Kidney tubule cell (primary cell): ENCODE measurements at places on chromosomes 3 and 15.

DNA sequence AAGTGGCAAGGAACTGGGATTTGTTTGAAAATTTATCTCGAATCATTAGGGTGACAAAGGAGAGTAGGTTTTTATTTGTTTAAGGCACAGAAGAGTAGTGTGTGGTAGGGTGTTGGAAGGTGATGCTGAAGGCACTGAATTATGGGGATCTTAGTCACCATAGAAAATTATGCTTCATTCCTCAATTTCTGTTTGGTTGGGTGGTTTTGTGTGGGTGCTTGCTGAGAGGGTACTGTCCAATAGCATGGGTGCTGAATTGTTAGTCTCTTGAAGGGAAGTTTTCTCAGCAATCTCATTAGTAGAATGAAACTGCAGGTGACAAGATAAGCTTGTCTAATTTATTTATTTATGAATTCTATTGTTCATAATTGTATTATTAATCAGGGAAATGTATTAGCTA lies 610.9 kb downstream of the AGBL1 start:
- DNase-seq = peak; percentile 3

- DNase-seq = no peak
Measured at GRCh38 chr3:14507757-14508504, 32.2 kb downstream of the GRIP2 start.

DNA sequence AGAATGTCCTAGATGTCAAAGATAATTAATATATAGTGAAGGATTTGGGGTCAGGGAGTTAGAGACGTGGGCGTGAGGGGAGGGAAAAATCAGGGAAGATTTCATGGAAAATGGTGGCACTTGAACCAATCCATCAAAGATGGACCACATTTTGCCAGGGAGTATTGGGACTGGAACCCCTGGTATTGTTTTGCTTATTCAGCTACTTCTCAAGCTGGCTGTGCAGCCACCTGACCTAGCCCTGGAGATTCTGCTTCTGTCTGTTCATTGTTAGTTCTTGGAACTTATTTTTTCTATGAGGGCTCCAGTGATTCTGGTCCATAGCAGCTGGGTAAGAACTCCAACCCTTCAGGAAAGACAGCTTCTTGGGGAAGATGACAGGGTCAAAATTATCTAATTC lies 3.3 kb upstream of the THRB start:
- no peak for DNase-seq

DNA sequence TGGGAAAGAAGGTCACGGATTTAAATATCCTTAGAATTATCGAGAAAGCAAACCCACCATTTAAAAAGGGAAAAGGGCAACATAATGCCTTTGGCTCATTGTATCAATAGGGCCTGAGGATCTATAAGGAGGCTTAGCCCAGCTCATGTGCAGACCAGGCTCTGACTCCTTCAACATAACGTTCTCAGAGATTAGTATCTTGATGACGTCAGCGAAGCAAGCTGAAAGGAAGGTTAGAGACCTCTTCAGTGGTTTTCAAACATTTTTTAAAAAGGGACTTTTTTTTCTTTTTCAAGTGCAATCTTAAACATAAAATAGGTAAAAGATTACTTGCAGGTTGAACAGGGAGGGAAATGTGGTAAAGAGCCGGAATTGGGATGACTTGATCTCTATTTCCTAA lies 463.9 kb upstream of the ADAMTS9 start:
- no peak for DNase-seq

DNA sequence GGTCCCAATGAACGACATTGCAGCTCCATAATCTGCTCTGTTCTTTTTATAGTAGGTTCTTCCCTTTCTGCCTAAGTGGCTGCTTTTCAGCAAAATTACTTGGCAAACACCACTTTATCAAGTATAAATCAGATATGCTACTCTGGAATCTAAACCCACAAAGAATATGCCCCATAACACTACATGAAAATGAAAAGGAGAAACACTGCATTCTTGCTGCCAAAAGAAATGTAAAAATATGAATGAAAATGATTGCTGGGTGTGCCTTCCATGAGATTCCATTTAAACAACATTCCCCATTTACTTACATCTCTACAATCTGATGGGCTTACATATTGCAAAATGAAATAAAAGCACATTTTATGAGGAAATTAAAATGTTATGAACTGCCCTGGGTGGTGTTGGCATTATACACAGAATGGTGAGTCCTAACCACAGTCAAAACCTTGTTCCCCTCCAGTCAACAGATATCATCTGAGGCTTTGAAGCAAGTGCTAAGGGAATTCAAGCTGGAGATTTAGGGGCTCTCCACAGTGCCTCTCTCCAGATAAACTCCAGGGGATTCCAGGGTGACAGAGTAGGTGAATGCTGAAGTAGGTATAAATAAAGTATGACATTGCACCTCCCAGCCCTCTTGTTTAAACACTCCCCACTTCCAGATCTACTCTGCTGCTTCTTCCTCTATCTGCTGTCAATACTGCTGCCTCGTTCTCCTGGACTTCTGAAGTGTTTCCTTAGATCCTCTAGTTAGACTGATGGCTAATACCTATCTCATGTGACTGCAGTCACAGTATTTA lies 136.5 kb downstream of the RORA start:
- DNase-seq = no peak

GRCh38 chr3:112858410-112859069 lies 11.9 kb upstream of the CD200R1L start:
- peak; percentile 2 for DNase-seq

DNA sequence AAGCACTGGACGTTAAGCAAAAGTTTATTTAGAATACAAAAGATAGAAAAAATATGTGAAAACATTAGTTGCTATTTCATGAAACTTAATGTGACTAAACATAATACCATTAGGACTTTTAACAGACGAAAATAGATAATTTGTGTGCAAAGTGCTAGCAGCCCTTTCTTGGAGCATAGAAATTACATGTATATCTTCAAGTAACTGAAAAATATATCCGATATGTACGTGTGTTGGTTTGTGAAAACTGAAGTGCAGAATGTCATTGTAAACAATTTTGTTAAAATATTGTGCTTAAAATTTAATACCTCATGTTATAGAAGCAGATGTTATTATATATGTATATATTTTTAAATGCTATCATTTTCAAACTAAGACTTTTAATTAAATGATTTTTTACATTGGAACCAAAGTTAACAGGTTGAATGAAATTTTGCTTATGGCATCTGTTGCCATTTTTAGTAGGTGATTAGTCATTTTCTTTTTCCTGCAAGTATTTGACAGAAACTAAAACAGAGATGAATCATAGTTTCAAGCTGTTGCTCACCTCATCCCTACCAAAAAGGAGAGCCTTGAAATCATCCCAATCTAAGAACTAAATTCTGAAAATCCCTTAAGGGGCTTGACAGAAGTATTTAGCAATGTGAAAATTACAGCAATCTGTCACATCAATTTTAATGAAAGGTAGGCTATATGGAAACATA lies 334.8 kb downstream of the NAALADL2 start:
- peak; percentile 80 for DNase-seq

DNA sequence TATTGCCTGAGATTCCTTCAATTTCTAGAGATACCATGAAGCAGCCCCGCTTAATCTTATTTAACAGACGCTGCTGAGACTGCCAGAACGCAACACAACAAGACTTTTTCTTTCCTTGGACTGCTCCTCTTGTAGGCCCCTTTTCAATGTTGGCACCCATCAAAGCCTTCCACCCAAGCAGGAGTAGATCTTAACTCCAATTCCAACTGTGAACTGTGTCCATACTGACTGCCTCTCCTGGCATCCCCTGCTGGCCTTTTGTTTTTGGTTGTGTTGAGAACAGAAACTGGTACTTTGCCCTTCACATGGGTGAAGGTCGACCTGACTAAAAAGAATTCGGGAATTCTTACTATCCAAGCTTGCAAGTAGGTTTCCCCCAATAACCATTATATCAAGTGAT lies 50.2 kb downstream of the TRIM71 start:
- no peak for DNase-seq

DNA sequence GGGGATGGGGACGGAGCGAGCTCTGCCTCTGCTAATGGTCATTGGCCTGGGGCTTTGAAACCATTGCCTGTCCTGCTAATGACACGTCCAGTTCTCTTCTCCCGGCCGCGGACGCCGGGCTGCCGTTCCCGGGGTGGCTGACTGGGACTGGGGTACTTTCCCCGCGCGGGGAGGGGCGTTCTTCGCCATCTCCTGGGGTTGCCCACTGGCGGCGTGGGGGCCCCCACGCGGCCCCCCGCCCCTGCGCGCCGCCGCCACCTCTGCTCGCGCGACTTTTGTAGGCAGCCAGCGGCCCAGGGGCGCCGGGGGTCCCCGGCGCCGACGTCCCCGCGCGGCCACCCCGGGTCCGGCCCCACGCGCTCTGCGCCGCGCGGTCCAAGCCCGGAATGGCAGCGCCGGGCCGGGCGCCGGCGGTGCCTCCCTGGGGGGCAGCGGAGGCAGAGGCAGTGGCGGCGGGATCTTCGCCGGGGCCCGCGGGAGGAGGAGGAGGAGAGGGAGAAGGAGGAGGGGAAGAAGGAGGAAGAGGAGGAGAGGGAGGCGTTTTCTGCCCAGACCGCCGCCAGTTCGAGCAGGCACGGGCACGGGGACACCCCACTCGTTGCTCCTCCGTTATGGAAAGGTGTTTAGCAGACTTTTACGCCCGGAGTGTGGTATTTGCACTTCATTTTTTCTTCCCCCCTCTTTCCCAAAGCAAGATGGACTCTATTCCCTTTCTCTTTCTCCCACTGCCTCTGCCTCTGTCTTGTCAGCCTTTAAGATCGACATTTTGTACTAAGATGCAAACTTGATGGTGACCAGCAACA lies 2.3 kb downstream of the BBX start:
- DNase-seq = peak; percentile 67

DNA sequence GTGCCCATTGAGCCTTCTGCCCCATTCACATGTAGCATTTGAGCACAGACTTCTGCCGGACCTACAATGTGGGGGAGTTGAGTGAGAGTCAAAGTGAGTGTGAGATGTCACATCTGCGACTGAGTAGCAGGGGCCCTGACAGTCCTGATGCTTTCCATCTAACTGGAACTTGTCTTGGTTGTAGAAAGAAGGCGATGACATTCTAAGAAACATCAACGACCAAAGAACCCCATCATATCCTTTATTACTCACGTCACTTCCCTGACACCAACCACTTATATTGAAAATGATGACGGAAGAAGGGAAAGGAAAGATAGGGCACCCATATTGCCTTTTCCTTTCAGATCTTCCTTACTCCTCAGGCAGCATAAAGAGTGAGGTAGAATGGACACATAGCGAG lies 30.5 kb downstream of the SMAD3 start:
- DNase-seq = no peak

DNA sequence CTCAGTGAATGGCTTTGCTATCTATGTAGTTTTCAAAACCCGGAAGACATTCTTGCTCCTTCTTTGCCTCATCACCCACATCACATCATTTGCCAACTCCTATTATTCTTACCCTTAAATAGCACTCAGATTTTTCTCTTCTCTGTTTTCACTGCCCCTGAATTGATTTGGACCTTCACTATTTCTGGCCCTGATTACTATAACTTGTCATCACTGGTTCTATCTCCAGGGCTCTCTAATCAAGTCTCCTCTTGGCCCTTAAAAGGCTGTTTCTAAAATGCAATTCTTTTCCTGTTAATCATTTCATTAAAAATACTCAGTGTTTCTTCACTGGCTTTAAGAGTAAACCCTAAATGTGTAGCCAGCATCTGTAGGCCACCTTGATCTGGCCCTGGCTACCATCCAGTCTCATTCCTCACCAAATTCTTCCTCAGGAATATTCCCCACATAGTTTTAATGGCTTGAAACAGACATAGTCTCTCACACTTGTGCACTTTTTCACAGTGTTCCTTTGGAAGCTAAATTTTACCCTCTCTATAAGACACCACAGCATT lies 437.1 kb upstream of the CBLB start:
- DNase-seq = no peak

DNA sequence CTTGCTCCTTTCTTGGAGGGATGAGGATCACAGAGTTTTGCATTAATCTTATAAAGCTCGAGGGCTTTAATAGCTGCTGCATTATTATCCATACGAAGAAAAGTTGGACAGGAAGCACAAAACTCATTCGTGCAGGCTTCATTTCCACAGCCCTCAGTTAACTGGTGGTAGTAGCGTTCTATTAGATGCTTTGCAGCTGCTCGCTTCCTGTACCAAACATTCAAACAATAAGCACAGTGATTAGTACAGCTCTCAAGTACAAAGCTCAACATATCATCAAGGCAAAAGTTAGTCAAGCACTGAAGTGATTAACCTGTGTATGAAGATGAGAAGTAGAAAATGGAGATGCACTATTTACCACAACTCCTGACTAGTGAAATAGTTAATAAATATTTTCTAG lies 63.3 kb downstream of the UBE3A start:
- DNase-seq = no peak

- no peak for DNase-seq
Measured at GRCh38 chr15:63294359-63294758, 17.0 kb downstream of the APH1B start.

DNA sequence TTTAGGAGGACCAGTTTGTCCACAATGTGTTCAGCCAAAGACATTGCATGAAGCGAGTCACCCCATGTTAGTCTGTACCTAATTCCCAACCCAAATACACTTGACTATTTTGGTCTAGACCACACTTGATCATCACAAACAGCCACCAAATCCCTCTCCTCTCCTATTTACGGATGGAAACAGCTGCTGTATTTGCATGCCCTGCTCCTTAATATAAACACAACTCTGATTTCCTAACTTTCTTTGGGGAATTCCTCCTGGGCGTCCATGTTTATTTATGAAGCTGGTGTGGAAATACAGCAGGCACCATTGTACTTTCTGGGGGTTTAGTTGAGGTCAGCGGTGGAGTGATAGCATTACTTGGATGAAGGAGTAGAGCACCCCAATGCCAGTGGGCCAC lies 235.2 kb downstream of the TLE3 start:
- peak; percentile 49 for DNase-seq

GRCh38 chr3:62732183-62732904 lies 142.9 kb downstream of the CADPS start:
- DNase-seq = no peak

DNA sequence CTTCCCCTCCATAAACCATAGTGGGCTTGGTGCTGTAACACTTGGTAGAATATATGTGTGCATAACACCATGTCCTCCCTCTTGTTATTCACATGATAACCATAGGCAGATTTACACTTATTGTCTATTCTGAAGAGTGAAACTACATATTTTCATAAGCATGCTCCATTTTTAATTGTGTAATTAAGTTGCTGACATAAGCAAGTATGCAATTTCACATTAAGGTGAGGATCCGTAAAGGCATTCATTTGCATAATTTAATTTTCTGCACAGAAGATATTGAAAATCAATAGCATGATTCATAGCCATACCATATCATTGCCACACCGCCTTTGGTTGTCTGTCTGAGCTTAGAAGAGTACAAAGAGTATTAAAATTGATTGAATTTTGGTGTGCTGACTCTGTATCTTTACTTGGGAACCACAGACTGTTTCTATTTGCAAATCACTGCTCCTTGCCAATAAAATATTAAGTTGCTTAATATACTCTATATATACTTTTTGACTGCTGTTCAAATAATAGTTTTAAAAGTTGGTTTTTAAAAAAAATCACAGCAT lies 182.4 kb downstream of the PTPRG start:
- DNase-seq = no peak
